Activated naive CD8-positive, alpha-beta T cell treated with anti-CD3 and anti-CD28 coated beads for 36 hours (primary cell): ENCODE measurements at places on chromosomes 4 and X. TPM values are rescaled to one million over a fixed set of nuclear protein-coding genes. Genes with fewer than 3 reads are reported as not detected.

- H3K4me3 ChIP-seq = no peak overlapping the region
- H3K4me1 ChIP-seq = peaks cover 12% of the 10 kb centered on the region
- no peak overlapping the region for H3K27ac ChIP-seq
- DNase-seq = no peak
Measured at GRCh38 chr4:15675356-15675755, 6.3 kb upstream of the FAM200B start.

DNA sequence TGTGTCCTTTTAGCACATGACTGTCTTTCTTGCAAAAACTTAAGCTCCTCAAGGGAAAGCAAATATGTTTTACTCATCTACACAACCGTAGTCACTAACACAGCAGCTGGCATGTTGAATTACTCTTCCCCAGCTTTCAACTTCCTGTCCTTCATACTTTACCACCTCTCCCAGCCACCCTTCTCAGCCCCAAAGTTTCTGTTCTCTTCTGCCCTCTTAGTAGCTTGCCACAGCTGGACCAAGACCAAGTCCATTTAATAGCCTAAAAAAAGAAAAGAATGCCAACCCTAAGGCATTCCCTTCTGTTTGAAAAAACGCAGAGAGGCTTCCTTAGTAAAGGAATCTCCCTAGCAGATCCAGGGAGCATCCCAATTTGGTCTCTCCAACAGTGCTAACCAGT is 36.8 kb downstream of the SRPX2 start:
- no peak overlapping the region for H3K4me3 ChIP-seq
- peaks cover 2% of the 10 kb centered on the region for H3K4me1 ChIP-seq
- H3K27me3 ChIP-seq = peaks cover 3% of the 10 kb centered on the region
- DNase-seq = no peak
- no peak overlapping the region for H3K27ac ChIP-seq

The NHSL2 gene
- 0.31 TPM for total RNA-seq

DNA sequence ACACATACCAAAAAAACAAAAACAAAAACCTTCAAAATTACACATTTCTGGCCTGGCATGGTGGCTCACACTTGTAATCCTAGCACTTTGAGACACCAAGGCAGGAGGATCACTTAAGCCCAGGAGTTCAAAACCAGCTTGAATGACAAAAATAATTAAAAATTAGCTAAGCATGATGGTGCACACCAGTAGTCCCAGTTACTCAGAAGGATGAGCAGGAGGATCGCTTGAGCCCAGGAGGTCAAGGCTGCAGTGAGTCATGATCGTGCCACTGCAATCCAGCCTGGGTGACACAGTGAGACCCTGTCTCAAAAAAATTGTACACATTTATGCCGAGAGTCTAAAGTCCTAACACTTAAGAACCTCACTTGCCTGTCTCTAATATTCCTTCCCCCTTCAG is 18.3 kb downstream of the SLC39A8 start:
- H3K4me1 ChIP-seq = peaks cover 19% of the 10 kb centered on the region
- no peaks in the 10 kb centered on the region for H3K27me3 ChIP-seq
- H3K27ac ChIP-seq = no peak overlapping the region
- no peak overlapping the region for H3K4me3 ChIP-seq

GRCh38 chr4:94558392-94558904 is 106.7 kb downstream of the PDLIM5 start:
- H3K27ac ChIP-seq = no peak overlapping the region
- H3K36me3 ChIP-seq = peaks cover 7% of the 10 kb centered on the region
- DNase-seq = no peak

The GLRA2 gene
- total RNA-seq = not detected

The TENT5D gene
- not detected for total RNA-seq

The GABRA4 gene
- total RNA-seq = not detected

The CXCL5 gene
- total RNA-seq = not detected

DNA sequence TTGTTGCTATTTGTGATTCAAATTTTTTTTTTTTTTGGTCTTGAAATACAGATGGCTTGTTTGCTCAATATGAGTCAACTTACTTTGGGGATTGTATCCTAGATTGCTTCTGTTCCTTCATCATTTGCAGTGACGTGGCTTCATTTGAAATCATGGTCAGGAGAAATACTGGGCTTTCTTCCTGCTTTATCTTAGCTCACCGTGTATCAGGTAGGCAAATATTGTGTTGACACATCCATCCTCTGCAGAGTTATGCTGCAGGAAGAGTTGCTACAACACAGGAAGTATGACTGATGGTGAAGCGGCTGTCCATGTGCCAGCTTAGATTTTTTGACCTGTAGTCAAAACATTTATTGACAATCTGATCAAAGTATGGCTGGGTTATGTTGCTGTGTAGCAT is 232.2 kb downstream of the C4orf33 start:
- H3K4me3 ChIP-seq = no peak overlapping the region
- H3K27ac ChIP-seq = no peak overlapping the region
- no peaks in the 10 kb centered on the region for H3K27me3 ChIP-seq
